ENCODE measurements at places on chromosomes 6 and 20. TPM values are rescaled to one million over a fixed set of nuclear protein-coding genes. Genes with fewer than 3 reads are reported as not detected.
A peak's percentile ranks its signal among the peaks of the same experiment; 100 is the strongest.

- DNase-seq, result no peak
Observed at GRCh38 chr20:63519668-63520503, 679 bp upstream of the PPDPF start.

The KCNK17 gene
- total RNA-seq, result not detected

- no peak for DNase-seq
Observed at GRCh38 chr6:37637562-37638413, 59.9 kb downstream of the MDGA1 start.

- no peak for DNase-seq
Observed at GRCh38 chr6:50966532-50966931, 147.9 kb downstream of the TFAP2B start.

The MRAP2 gene
- 1.4 TPM for total RNA-seq

The EEF1A2 gene
- total RNA-seq, result 454 TPM

The ADGRF1 gene
- total RNA-seq, result 39.6 TPM

- DNase-seq, result no peak
Observed at GRCh38 chr6:132749111-132749510, 8.6 kb downstream of the VNN2 start.

The RNF144B gene
- 2.1 TPM for total RNA-seq

The TMEM242 gene
- 11.6 TPM for total RNA-seq

The PRL gene
- total RNA-seq, result not detected

The PMEPA1 gene
- total RNA-seq, result 0.64 TPM

GRCh38 chr20:53279735-53280134, 307.6 kb downstream of the TSHZ2 start:
- DNase-seq, result no peak

The PLAGL1 gene
- 35.6 TPM for total RNA-seq

- no peak for DNase-seq
Observed at GRCh38 chr6:153167907-153168306, 36.8 kb upstream of the RGS17 start.

DNA sequence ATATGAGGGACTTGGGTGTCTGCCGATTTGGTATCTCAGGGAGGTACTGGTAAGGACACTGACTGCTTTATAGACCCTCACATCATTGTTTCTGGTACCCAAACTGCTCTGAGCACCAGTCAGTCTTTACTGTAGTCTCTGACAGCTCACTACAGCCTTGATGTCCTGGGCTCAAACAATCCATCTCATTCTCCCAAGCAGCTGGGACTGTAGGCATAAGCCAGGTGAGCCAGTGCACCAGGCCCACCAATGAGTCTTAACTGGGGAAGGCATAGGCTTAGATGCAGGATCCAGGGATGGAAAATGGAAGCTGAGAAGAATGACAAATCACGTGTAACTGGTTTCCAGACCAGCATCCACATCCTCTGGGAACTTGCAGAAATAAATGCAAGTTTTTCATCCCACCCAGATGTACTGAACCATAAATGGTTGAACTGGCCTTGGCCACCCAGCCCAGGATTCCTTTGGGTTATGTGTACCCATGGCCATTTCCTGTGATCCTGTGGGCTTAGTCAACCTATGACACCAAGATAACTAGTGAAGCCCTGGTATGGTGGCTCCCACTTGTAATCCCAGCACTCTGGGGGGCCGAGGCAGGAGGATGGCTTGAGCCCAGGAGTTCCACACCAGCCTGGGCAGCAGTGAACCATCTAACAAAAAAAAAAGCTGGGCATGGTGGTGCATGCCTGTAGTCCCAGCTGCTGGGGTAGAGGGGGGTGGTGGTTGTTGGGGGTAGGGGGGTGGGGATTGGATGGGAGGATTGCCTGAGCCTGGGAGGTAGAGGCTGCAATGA, 5.8 kb downstream of the TUBB start:
- DNase-seq, result no peak

GRCh38 chr20:13119583-13119982, 101.5 kb upstream of the ISM1 start:
- peak; percentile 51 for DNase-seq

GRCh38 chr6:119738425-119738824, 388.9 kb upstream of the MAN1A1 start:
- DNase-seq, result no peak

The MBOAT1 gene
- 11.7 TPM for total RNA-seq

The LY6G6F gene
- not detected for total RNA-seq

DNA sequence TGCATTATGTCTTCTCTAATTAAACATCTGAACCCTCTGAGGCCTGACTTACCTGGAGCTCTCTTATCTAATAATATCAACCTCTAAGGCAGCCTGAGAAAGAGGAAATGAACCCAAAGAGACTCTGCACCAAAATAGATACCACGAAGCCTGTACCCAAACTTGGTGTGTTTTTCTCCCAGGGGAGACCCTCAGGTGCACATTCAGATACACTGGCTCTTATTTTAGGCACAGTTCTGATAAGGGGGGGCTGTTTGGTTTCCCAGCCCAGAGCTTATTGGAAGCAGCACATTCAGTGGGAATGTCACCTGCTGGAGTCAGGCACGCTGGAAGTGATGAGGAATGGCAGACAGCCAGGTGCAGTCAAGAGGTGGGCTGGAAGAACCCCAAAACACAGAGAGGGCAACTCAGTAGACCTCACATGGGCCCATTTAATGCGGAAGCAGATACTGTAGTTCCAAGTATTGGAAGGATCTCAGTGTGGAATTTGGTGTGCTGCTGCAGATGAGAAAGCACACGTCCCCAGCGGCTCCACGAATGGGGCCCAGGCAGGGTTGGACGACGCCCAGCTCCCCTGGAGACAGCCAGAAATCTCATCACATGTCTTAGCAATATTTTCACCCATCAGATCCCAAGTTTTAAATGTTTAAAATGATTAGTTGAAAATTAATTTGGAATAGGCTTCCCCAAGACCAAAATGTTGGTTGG, 9.7 kb upstream of the CCR6 start:
- no peak for DNase-seq

DNA sequence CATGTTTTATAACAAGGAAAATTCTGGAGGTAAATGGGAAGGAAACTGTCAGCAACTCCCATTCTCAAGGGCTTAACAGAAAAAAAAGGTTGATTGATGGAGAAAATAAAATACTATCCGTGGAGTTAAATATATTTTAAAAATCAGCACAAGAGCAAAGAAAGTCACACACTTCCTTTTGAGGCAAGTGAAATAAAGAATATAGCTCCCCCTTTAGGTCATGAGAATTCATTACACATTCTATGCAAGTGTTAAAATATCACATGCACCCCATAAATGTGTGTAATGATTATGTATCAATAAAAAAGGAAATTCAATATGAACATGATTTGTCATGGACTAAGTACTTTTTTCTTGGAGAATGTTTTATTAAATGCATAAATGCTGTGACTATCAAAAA, 349.2 kb downstream of the TPBG start:
- DNase-seq, result no peak

- DNase-seq, result no peak
Observed at GRCh38 chr20:46731770-46732169, 22.3 kb downstream of the SLC2A10 start.

GRCh38 chr20:38075161-38075998, 41.8 kb downstream of the RPRD1B start:
- DNase-seq, result no peak

- DNase-seq, result no peak
Observed at GRCh38 chr6:14767226-14767625, 478.6 kb upstream of the JARID2 start.

- DNase-seq, result no peak
Observed at GRCh38 chr20:4924032-4924431, 77.3 kb downstream of the SLC23A2 start.

The NFATC2 gene
- 5.0 TPM for total RNA-seq

- no peak for DNase-seq
Observed at GRCh38 chr6:14458669-14459266, 341.2 kb downstream of the CD83 start.

The TBC1D32 gene
- 13.8 TPM for total RNA-seq

The SUPT3H gene
- total RNA-seq, result 7.4 TPM

DNA sequence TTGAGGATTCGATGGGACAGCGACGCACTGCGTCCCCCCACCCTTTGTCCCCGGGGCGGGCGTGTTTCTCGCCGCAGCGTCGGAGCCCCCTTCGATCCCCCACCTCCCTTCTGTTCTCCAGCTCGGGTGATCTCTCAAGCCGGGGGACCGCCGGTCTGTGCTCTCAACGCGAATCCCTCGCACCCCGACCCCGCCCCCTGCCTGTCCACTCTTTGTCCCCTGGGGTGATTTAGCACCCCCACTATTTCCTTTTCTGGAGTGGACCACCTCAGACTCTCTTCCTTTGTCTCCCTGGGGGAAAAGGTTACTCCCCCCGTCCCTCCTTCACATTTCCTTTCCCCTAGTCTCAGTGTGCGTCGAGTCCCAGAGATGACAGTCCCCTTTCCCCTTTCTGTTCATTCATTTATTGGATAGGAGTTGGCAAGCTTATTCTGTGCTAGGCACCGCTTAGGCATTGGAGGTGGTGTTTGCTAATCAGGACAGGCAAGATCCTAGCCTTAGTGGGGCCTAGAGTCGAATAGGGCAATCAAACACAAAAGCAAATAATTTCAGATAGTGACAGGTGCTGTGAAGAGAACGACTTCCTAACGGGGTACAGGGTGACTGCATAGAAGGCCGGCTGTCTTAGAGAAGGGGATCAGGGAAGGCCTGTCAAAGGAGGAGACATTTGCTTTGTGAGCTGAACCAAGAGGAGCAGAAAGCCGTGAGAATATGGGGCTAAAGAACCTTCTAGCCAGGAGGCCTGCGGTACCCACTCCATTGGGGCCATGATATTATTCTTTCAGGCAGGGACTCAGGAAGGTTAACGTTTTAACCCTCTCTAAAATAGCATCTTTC, 741 bp downstream of the PTPN1 start:
- DNase-seq, result no peak

- no peak for DNase-seq
Observed at GRCh38 chr20:19603376-19603750, 154.7 kb upstream of the RIN2 start.

The ESF1 gene
- total RNA-seq, result 25.4 TPM

GRCh38 chr20:40336533-40336932, 352.5 kb downstream of the MAFB start:
- DNase-seq, result no peak

The CRISP3 gene
- not detected for total RNA-seq

The SLPI gene
- total RNA-seq, result 5.4 TPM

GRCh38 chr6:109867009-109867969, 110.8 kb upstream of the GPR6 start:
- DNase-seq, result no peak

DNA sequence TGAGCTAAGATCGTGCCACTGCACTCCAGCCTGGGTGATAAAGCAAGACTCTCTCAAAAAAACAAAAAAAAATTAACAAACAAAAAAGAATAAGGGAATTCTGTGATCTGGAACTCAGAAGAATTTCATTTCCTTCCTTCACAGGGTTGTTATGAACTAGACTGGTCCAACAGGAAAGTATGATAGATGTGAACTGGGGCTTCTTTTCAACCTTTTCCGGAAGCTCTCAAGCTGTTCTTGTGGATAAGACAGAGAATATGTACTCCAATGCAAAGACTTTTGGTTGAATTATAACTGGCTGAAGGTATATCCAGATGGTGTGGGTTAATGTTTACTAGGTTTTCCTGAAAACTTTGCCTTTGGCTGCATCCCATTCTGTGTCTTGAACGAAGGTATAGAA, 5.3 kb downstream of the RNF8 start:
- no peak for DNase-seq
